ENCODE measurements at places on chromosomes 16 and 17. TPM values are rescaled to one million over a fixed set of nuclear protein-coding genes. Genes with fewer than 3 reads are reported as not detected.
A peak's percentile ranks its signal among the peaks of the same experiment; 100 is the strongest.

The DNAH9 gene
- not detected for total RNA-seq

The NPIPB2 gene
- total RNA-seq: 5.0 TPM

The SLC6A2 gene
- total RNA-seq: not detected

GRCh38 chr16:58196898-58197313, 1.0 kb downstream of the CSNK2A2 start:
- DNase-seq: peak; percentile 21

- DNase-seq: no peak
Measured at GRCh38 chr16:24667244-24667764, 62.1 kb upstream of the TNRC6A start.

DNA sequence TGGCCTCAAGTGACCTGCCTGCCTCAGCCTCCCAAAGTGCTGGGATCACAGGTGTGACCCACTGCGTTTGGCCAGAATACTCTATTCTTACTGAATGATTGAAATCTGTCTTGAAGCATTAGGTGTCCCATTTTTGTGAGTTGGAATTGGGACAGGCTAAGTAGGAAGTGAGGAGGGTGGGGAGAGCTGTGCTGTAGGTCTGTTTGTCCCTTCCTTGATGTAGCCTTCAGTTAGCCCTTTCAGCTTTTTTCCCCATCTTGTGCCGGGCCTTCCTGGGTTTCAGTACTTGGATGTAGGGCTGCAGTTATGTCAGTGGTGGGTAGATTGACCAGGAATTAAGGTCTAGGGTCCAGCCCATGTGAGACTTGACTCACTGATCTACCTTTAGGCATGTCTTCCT, 8.7 kb downstream of the PYCARD start:
- DNase-seq: no peak

DNA sequence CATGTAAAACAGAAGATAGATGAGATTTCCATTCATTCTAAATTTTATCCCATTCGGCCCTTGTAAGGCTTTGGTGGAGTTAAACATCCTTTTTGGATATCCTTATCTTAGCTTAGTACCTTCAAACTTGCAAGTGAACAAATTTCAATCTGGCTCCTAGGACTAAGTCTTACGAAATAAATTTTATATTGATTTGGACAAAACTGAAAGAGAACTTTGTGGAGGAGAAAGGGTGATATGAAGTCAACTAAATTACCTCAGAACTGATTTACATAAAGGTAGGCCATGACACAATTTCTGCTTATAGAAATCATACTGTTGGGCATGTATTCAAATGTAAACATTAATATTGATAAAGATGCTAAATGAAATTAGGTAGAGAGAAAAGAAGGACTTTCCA, 175.3 kb upstream of the C17orf78 start:
- no peak for DNase-seq

DNA sequence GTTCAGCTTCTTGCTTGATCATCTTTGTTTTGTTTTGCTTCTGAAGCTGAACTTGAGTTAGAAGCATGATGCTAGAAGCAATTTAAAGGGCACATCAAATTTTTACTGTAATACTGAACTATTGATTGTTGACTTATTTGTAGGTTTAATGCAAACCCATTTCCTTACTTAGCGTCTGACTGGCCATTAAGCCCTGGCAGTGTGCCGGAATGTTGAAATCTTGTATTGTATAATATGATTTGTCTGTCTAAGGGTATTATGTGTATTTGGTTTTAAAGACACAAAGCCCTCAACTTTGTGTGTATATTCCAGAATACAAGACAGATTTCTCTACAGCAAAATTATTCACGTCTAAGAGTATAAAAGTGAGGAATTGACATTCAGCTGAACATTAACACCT, 39.7 kb downstream of the NUP93 start:
- no peak for DNase-seq

GRCh38 chr16:52405441-52405840, 141.5 kb downstream of the TOX3 start:
- DNase-seq: no peak

Data from RPMI7951 (cell line).